ENCODE measurements at places on chromosomes 2 and 18.

DNA sequence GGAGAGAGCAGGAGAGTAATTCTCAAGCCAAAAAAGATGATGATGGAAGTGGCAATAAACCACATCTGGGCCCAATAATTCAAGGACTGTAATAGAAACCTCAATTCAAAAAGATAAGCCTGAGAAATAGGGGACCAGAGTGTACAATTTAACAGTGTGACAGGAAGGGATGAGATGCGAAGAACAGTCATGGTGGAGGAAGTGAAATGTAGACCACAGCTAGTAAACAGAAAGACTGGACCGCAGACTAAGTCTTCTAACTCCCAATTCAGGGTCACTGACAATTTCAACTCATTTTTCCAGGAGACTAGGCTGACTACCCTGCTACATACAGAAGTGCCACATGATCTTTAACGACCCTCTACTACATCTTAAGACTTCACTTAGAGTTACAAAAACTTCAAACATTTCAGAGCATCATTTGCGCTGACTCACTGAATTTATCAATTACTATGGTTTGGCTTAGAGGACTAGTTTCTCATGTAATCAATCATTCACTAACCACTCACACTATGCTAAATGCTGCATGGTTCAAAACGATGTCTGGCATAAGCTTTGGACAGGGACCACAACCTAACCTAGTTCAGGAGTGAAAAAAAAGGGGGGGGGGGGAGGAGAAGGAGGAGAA lies 9.0 kb downstream of the CUL3 start:
- DNase-seq: no peak

- DNase-seq: no peak
These were observed 67.4 kb upstream of the PNPT1 start for GRCh38 chr2:55761024-55761423.

DNA sequence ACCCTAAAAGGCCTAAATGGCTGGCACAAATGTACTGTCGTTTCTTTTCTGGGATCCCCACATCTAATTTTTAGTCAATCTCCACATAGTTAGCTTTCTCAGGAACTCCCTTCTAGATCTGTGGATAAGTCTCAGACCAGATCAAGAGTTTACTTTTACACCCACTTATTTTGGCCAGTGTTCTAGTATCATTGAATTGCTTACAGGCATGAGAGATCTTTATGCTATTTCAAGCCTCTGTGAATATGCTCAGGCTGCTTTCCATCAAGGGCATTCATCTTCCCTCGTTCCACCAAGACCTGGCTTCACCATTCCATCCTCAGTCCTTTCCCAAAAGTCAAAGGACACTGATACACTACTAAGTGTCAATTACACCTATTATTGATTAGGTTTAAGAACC lies 27.8 kb upstream of the SCN1A start:
- DNase-seq: no peak

- no peak for DNase-seq
These were observed 16.2 kb upstream of the STEAP3 start for GRCh38 chr2:119207447-119207846.

DNA sequence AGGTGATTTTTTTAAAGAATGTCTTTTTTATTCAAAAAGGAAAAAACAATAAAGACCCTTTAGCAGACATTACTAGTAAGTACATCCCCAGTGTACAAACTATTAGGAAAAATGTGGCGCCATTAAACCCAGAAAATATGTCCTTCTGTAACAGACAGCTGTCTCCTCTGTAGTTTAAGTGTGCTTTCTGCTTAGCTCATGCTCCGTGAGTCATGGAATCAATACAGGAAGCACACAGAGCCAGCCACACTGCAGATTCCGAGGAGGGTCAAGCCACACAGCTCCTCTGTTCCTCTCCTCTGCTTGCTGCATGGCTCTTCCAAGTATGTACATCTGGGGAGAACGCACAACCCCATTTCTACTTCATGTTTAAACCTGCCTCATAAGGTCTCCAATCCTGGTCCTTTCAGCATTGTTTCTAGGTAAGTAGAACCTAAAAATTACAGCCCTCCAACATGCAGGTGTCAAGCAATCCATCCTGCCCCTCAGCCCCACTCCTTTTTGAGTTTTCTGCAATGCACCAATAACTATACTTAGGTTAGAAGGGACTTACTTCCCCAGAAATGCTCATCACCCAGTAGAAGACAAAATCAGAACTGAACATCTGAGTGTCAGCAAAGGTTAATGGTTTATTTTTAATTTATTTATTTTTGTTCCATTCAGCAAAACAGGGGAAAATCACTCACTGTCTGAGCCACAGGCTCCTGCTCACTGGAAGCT lies 37.5 kb downstream of the ACVR1 start:
- DNase-seq: no peak

DNA sequence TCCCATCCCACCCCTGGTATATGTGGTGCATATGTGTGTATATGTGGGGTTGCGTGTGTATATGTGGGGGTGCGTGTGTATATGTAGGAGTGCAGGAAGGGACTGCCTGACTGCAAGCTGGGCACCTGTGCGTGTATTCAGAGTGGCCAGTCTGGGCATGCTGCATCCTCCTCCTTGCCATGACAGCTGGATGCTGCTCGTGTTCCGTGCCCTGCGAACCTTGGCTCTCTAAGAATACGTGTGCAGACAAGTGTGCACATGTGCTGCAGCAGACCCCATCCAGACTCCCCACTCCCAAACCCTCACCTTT lies 222.1 kb downstream of the CELF4 start:
- DNase-seq: no peak

- no peak for DNase-seq
These were observed 17.1 kb upstream of the CACNB4 start for GRCh38 chr2:152115952-152116351.

DNA sequence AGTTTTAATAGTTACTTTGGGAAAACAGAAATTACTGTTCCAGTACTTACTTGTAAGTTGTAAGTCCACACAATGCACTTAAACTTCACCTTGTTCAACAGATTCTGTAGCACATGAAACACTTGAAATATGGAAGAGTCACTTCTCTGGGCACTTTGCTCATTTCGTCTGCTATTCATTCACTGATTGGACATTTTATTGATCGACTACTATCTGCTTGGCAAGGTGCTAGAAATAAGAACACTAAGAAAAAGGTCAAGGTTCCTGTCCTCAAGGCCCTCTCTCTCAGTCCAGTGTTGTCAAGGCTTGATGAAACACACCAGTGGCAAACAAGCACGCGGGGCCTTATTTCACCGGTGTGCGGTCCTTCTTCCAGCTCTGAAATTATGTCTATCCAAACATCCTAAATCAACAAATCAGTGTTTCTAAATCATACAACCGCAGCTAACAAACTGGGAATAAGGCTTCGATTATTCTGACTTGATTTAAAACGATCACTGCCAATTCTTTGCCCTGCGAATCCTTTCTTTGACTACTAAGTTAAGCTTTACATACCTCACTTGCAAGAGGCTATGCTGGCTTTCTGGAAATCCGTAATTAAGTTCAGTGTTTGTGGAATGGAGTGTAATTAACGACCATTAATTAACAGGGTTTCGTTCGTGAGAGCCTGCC lies 780 bp upstream of the ITGAV start:
- DNase-seq: no peak

DNA sequence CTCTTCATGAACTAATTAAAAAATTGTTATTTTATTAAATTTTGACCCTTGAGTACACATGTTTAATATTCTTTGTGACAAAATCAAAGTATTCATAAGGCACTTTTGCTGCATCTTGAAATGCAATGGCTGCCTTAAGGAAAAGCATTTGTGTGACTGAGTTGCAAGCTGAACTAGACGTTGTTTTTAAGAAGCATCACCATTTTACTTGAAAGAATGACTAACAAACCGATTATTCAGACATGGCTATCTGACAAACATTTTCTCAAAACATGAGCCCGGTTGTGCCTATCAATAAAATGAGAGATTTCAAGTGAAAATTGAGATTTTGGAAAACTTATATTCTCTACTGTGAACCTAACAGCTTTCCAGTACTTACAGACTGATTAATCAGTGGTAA lies 2.8 kb downstream of the GCFC2 start:
- no peak for DNase-seq

DNA sequence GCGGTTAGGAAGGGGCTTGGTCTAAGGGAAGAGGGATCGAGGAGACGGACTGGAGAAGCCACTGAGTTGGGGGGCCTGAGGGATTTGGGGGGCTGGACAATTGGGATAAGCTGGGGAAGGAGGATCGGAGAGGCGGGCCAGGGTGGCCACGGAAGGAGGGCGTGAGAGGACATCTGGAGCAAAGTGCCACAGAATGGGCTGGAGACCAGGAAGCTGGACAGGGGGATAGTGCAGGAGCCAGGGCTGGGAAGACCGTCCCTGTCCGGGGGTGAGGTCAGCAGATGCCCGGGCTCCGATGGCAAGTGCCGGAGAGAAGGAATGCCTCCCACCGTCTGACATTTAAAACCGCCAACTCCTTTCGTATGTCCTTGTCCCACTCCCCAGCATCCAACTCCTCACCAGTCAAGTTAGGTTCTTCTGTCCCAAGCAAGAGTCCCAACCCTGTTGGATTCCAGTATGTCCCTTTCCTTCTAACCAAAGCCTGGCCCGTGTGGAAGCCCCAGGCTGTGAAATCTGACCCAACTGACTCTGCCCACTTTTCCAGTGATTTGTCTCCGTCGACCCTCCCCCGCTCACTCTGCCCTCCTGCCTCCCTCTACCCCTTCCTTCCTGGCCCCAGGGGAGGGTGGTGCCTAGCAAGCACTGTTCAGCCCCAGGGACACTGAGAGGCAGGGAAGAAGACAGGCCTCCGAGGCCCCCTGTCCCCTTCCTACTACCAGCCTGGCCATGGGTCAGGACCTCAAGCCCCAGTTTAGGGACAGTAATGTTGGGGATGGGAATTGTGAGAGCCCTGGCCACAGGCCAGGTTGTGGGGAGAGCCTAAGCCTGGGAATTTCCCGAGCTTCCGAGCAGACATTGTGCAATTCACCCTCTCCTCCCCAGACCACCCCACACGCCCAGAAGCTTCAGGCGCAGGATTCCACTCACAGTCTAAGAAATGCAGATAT lies 31.5 kb upstream of the TMBIM1 start:
- no peak for DNase-seq

DNA sequence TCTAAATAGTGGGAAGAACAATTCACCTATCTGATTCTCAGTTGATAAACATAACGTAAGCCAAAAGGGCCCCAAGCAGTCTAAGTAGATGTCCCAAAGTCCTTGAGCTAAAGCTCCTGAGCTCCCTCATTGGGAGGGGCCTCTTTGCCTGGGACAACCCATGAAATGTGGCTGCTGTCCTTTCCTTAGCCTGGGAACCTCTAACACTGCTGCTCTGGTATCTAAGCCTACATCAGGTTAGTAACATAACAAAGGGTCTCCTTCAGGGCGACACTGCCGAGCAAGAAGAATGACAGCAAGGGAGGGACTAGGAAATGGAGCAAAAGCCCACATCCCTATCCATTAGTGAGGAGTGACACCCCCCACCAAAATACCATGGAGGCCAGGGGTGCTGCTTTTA lies 98.3 kb downstream of the MAPRE2 start:
- DNase-seq: no peak

DNA sequence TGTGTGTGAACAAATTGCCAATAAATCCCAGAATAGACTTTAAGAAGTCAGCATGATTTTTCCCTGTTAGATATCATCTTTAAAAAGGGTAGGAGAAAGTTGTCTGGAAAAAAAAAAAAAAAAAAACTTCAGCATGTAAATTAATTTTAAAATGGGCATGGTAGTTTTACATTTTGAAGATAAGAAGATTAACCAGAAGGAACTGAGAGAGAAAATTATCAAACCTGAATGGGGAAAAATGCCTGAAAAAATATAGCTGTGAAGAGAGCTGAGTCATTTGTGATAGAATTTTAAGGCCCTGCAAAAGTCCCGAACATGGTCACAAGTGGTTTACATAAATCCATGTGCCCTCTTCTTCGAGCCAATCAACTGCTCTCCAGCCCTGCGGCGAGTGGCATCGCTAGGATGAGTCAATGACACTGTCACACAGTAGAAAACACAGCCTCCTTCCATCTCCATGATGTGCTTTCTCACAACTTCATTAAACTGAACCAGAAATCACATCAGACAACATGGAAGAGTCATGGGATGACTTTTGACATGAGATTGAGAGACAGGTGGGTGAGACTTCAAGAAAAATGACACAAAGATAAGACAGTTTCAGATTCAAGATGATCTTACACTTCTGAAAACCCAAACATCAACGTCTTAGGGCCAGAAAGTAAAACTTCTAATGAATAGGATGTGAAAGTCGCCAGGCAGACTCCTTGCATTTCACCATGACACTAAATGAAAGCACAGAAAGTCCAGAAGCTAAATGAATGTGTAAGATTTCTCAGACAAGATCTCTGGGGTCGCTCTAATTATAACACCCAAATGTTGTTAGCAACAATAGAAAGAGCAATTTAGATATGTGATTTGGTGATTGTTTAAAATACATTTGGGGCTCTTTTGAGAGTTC lies 273.0 kb upstream of the ID2 start:
- DNase-seq: no peak

DNA sequence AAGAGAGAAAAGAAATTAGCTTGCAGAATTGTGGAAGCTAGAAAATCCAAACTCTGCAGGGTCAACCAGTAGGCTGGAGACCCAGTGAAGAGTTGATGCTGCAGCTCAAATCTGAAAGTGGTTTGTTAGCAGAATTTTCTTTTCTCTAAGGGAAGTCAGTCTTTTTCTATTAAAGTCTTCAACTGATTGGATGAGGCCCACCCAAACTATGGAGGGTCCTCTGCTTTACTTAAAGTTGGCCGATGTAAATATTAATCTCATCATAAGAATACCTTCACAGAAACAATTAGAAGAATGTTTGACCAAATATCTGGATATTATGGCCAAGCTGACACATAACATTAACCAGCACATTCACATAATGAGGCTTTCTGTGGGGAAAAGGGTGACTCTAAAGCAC lies 73.7 kb downstream of the FTCDNL1 start:
- no peak for DNase-seq

DNA sequence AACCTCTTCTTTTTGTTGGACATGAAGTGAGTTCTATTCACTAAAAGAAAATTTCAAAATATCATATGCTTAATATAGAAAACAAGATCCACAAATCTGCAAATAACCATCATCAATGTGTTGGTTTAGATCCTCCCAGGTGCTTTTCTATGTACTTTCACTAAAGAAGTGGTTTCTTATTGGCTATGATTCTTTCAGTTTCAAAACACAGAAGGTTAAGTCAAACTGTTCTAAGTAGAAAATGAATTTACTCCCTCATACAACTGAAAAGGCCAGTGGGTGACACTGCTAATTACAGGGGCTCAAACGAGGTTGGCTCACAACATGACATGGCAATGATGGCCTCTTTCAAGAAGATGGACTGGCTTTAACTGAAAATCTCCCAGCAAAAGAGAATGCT lies 111.7 kb downstream of the GALR1 start:
- DNase-seq: no peak

GRCh38 chr18:26085056-26085455 lies 5.4 kb downstream of the SS18 start:
- no peak for DNase-seq

DNA sequence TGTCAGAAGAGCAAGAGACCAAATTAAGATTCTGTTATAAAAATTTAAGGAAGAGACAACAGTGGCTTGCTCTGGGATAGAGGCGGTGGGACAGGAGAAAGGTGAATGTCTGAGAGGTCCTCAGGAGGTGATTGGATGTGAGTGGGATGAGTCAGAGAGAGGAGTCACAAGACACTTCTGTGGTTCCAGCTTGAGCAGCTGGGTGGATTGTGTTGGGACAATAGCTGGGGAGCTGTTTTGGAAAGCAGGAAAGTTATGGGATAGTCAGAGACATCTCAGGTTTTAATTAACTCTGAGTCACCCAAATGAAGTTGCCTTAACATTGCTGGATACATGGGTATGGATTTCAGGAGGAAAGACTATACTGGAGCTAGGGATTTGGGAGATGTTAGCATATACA lies 218.0 kb upstream of the TRIB2 start:
- no peak for DNase-seq

- DNase-seq: no peak
These were observed 85.2 kb downstream of the MDH1 start for GRCh38 chr2:63673865-63674533.

All from AG09309 (cell line).